Stomach (tissue), 19 donors: ENCODE measurements at places on chromosomes 1 and 21. TPM values are rescaled to one million over a fixed set of nuclear protein-coding genes. Genes with fewer than 3 reads are reported as not detected.

- DNase-seq, result no peak
Observed at GRCh38 chr1:115239426-115239825, 98.6 kb downstream of the NGF start.

GRCh38 chr1:201456499-201457309 is 12.3 kb downstream of the PHLDA3 start:
- peak; percentile 64 for DNase-seq

- no peak for DNase-seq
Observed at GRCh38 chr1:67738401-67738800, 53.4 kb downstream of the GADD45A start.

CFAP141 gene
- not detected for total RNA-seq

GRCh38 chr21:17428484-17428869 is 84.4 kb upstream of the CXADR start:
- no peak for DNase-seq

DNA sequence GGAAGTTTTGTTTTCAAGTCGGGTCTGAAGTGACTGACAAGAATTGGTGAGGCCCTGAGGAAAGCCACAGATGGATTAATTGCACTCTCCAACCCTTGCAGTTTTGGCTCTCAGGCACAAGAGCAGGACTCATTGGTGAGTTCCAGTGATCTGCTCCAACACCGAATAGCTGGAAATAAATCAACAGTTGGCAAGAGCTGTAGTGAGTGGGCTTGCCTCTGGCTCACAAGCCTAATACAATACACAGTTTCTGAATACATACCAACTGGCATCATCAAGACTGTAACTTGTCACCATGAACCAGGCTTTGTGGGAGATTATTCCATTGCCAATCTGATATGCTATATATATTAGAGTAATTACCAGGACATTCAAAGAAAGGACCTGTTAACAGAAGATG is 131.6 kb downstream of the GRIK1 start:
- no peak for DNase-seq

- DNase-seq, result no peak
Observed at GRCh38 chr1:221823561-221823960, 81.7 kb upstream of the DUSP10 start.

APOBEC4 gene
- not detected for total RNA-seq

DNA sequence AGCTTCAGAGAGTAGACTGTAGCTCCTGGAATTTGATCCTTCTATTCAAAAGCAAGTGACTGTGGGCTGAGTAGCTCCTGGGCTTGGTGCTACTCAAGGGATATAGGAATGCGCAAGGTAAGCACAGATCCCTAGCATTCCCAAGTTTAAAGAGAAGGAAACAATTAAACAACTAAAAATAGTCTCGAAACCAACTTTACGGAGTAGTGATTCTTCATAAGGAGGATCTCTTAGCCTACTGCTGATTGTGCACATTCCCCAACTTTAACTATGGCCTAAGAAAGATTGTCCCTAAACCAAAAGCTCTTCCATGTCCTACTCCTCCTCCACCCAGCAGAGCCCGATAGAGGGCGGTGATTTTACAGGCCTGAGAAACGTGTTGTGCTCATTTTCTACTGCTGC is 226.5 kb upstream of the CAMK1G start:
- DNase-seq, result no peak

- DNase-seq, result peak; percentile 51
Observed at GRCh38 chr1:27021354-27022031, 8.8 kb upstream of the TENT5B start.

DNA sequence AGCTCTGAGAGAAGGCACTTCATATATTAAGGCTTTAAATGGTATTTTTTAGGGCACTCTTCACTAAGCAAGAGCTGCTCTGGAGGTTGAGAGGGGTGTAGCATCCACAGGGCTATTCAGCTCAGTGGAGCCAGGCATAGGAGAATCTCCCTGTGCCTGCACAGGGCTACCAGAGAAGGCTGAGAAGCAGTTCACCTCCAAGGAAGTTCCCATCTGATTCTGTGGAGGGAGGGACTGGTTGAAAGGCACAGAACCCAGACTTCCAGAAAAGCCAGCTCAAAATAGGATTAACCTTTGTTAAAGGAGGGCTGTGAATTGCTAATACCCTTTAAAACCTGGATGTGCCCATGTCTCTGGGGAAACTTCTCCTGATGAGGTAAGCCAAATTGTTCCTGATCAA is 304.5 kb downstream of the TTLL7 start:
- DNase-seq, result no peak

NEK2 gene
- not detected for total RNA-seq

SLFNL1 gene
- not detected for total RNA-seq

DNA sequence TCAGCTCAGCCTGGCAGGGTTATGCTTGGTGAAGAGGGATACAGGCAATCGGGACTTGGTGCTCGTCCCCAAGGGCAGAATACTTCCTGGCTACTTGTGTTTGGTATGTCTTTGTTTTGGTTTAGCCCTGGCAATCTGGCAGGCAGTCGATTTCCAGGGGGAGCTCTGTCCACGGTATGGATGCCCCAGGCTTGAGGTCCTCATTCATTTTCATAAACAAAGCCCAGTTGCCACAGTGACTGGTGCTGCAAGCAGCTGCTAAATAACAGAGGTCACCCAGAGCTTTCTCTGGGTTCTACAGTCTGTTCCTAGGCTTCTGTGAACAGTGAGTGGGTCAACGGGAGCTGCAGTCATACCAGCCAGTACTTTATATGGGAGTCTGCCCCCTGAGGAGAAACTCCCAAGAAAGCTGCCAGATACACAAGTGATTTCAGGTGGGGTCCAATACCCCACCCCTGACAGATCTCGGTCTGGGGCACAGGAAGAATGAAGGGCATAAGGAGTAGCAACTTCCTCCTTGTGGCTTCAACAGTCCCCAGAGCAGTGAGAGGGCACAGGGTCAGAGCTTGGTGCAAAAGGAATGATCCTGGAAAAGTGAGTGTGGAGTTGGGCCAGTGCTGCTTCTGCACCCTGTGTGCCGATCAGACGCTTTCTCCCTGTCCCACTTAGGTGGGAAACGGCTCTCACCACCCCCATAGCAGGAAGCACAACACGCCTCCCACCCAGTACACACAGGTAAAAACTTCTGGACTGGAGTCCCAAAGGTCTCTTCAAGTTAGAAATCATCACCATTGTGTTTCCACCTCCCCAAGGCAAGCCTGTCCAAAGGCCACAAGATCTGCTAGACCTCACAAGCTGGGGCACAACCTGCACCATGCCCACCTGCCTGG is 55.5 kb downstream of the TGFBR3 start:
- peak; percentile 82 for DNase-seq

- no peak for DNase-seq
Observed at GRCh38 chr1:36743286-36744005, 260.7 kb upstream of the CSF3R start.

DNA sequence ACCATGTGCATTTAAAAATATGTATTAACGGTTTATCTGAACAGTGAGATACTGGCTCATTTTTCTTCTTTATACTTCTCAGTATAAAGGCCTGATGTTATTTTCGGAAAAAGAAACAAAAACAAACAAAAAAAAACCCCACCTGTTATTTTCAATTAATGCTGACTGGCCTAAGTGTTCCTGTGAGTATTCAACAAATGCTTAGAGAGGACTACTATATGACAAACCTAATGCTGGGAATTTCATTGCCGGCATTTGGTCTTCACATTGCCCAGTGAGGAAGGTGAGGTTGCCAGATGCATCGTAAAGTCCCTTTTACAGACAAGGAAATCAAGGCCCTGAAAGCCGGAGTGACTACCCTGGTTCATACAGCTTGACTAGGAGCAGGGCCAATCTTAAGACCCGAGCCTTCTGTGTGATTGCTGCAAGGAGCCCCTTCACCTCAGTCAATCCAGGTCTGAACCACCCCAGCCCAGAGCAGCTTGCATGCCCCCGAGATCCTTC is 599 bp downstream of the MRPL24 start:
- DNase-seq, result no peak

C4BPA gene
- not detected for total RNA-seq

DNA sequence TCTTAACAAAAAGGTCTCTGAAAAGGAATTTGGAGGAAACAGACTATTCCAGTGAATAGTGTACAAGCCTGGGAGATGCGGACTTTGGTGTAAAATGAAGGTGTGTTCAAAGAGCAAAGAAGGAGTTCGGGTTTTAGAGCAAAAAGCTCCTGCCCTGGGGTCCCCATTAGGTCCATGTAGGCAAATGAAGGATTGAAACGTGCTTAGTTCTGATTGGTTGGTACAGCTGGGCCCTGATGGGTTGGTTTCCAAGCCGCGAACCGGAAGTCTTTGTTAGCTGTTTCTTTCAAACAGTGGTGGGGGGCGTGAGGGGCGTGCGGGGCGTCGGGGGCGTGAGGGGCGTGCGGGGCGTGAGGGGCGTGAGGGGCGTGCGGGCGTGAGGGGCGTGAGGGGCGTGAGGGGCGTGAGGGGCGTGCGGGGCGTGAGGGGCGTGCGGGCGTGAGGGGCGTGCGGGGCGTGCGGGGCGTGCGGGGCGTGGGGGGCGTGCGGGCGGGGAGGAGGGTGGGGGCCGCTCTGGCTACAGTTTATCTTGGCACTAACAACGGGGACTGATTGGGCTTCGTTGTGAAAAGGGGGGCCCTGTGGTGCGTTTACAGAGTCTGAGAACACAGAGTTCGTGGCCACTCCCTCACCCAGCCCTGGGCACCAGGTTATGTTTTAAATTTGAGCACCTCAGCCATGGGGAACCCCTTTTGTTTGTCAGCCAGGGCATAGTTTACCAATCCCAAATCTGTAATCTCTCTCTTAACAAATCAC is 29.4 kb downstream of the LRRC3 start:
- DNase-seq, result no peak
